ENCODE measurements at places on chromosomes 1 and 21.

- no peak for DNase-seq
Measured at GRCh38 chr1:244403431-244403830, 48.3 kb downstream of the ADSS2 start.

GRCh38 chr1:152667648-152668047 is 4.5 kb downstream of the LCE2D start:
- DNase-seq = no peak

DNA sequence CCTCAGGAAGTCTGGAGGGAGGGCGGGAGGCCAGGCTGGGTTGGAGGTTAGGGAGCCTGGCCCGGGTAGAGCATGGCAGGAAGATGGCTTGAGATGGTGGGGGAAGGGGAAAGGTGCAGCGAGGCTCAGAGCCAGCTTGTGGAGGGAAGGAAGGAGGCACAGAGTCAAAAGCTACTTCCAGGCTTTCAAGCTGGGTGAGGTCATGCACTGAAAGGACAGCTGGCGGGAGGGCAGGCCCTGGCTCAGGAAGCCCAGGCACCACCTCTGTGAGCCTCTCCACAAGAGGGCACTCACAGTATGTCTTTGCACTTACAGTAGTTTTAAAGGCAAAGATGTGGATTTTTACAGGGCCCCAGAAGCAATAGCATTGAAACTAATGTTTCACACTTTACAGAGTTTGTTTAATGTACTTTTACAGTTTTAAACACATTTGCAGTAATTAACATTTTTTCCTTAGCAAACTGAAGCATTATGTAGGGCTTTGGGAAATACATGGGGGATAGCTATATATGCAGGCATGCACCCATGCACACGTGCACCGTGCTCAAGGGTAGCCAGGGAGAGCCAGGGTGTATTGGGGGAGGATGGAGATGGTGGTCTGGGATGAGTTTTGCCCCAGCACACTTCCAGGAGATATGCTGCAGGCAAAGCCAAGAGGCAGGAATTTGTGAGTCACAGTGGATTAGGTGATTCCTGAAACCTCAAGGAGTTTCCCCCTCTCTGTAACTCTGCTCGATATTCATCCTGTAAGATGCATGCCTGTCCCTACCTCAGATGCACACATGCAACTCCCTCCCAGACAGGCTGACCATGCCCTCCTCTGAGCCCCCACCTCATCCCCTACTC is 6.1 kb upstream of the ADAM15 start:
- DNase-seq = peak; percentile 73

- DNase-seq = no peak
Measured at GRCh38 chr1:5884110-5884509, 108.1 kb downstream of the NPHP4 start.

GRCh38 chr21:44995343-44995941 is 55.6 kb downstream of the SLX9 start:
- no peak for DNase-seq

DNA sequence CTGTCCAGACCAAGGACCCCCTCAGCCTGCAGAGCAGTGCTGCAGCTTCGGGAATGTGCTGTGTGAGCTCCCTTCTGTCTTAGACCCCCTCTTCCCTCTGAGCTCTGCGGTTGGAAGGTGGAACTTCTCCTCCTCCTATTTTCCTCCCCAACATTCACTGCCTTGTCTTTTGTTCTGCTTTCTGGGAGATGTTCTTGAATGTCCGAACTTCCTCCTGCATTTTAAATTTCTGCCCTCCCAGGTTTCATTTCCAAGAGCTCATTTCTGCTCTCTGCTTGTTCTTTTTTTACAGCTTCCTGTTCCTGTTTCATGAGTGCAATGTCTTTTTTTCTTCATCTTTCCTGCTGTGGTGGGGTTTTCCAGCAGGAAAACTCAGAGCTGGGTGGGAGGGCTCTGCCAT is 29.3 kb downstream of the RRP1 start:
- no peak for DNase-seq

DNA sequence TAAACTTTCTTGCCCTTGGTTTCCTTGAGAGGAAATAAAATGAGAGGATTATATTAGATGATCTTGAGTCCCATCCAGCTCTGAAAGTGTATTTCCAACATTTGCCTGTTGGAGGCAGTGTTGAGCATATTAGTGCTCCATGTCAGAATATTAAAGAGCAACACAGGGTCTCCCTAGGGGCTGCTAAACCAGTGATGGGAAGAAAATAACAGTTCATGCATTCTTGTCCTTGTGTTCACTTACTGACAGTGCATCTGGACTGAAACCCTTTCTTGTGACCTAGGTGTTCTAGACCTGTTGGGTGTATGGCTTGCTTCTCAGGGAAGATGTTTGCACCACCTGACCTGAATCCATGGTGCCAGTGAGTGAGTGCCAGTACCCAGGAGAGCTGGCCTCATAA is 124.7 kb upstream of the KIAA0040 start:
- peak; percentile 48 for DNase-seq

DNA sequence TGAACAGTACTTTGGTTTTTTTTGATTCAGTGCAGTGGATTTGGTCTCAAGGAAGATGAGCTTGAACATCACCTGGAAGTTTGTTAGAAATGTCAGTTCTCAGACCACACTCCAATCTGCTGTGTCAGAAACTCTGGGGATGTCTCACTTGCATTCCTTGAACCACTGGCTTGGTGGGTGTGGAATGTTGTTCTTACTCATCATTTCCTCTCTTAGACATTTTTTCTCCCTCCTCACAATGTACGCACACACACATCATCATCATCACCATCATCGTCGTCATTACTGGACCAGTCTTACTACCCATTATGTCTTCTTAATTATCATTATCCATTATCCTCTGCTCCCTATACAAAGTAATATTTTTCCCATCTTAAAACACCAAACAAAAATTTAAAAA is 91.9 kb upstream of the KCNK2 start:
- no peak for DNase-seq

- no peak for DNase-seq
Measured at GRCh38 chr1:213989002-213989855, 1.5 kb downstream of the PROX1 start.

- no peak for DNase-seq
Measured at GRCh38 chr1:107432108-107432507, 291.3 kb downstream of the NTNG1 start.

GRCh38 chr1:47944561-47944960 is 52.6 kb downstream of the TRABD2B start:
- no peak for DNase-seq

DNA sequence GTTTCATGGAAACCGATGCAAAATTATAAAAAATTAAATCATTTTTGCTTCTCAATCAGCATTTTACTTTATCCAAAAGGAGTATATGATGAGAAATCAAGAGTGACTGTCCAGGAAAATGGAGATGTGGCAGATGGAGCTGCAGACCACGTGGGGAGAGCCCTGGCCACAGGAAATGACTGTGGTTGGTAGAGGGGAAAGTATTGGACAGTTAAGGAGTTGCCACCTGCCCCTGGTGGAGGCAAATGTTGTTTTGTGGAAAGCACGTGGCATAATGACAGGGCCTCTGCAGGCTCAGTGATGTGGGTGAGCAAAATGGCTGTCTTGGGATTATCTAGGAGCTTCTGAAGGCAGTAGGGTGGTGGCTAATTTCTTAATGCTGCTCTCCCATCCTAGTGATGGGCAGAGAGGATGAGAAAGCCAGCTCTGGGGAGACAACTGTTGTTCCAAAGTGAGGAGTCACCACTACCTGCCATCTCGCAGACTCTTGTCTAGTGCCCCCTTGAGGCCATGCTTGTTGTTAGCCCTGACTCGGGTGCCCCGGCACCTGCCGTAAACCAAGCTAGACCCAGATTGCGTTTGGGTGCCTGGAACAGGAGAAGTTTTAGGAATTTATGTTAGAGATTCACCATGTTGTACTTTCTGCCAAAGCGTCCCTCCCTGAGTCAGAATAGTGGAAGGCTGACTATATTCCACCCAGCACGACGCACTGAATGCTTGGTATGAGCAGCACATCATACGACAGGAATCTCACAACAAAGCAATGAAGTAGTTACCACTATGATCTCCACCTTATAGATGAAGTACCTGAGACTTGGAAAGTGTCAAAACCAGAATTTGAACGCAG is 144.0 kb downstream of the ROR1 start:
- DNase-seq = no peak

DNA sequence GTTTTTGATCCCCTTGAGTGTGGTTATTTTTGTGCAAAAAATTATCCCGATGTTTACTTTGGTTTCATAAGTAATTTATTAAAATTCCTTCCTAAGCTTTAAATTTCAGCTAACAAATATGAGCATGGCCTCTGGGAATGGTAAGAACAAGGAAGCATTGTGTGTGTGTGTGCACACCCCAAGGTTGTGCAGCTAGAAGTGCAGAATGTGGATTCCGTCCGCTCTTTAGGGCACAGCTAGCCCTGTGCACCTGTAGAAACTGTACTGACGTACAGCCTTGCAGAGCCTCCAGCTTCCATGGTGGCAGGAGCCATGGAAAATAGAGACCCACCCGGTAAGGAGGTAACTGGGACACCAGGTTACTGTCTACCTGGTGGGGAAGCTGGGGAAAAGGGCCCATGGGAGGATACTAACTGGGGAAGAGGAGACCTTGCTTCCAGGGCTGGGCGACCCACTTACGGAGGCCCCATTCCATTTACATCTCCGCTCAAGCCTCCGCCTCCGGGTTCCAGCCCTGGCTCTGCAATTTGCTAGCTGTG is 54.7 kb downstream of the B3GALT5 start:
- no peak for DNase-seq

DNA sequence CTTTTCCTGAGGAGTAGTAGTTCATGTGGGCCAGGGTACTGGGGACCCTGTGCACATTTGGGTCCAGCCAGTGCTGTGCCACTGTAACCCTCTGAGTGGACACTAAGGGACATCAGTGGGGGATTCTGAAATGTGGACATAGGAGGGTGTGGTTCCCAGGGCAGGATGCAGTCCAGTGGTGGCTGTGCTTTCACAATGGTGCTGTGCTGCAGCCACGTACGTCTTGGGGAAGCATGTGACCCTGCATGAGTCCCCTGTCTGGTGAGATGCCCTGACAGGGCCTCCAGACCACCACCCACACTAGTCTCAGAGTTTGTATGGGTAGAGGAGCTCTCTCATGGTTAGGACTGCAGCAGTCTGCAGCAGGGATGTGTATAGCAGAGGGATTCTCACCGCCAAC is 37.8 kb upstream of the WNT2B start:
- DNase-seq = no peak

DNA sequence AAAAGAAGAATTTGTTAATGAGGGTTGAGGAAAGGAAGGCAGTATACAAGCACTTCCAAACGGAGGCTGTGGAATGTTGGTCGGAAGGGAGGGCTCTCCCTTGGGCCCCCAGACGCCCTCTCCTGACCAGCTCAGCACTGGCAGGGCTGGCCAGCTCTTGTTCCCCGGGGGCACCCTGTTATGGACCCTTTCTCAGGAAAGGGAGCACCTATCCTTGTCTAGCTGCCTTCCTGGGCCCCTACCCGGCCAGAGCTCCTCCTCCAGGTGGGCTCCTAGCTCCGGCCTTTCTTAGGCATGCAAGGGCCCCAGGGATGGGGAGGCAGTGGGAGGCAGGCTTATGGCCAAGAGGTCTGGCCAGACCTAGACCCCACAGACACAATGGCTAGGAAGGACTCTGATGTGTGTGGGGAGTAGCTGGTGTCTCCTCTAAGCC is 926 bp downstream of the BLACAT1 start:
- no peak for DNase-seq

DNA sequence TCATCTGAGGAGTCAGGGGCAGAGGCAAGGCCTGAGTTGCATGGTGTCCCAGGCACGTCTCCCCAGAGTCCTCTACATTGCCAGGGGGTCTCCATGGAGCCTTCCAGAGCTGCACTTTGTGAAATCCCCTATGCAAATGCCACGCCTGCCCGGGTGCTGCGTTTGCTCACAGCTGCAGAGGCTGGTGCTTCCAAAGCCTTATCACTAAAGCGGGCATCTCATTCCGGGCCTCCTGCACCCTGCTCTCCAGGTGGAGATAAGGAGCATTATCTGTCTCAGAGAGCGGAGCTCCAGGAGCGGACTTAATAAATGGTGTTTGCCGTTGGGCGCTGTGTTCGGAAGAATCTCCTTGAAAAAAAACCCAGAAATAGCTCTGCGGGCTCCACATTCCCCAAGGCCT is 25.9 kb upstream of the ACTL8 start:
- no peak for DNase-seq

GRCh38 chr1:32801096-32801715 is 16.0 kb downstream of the YARS1 start:
- no peak for DNase-seq

- DNase-seq = no peak
Measured at GRCh38 chr1:222043444-222044292, 301.8 kb upstream of the DUSP10 start.

- peak; percentile 73 for DNase-seq
Measured at GRCh38 chr1:201999625-202000238, 10.7 kb upstream of the ELF3 start.

GRCh38 chr1:55696181-55696754 is 481.1 kb upstream of the USP24 start:
- no peak for DNase-seq

GRCh38 chr1:201444792-201445191 is 23.3 kb upstream of the TNNI1 start:
- no peak for DNase-seq

- DNase-seq = no peak
Measured at GRCh38 chr1:70143048-70143659, 62.2 kb downstream of the LRRC40 start.

DNA sequence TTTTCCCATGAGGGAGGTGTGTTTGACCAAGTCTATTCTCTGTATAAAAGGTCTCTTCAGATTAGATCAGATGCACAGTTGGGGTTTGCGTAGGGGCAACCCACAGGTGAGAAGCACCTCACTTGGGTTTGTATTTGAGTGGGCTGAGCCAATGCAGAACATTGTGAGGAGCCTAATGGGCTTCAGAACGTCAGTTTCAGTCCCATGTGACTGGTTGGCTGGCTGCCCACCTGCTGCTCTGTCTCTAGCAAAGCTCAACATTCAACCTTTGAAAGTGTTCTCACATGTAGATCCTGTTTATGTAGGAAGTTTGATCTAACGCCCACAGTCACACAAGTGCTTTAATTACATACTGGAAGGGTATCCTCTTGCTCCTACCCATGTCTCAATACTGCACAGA is 105.5 kb downstream of the FASLG start:
- DNase-seq = no peak

DNA sequence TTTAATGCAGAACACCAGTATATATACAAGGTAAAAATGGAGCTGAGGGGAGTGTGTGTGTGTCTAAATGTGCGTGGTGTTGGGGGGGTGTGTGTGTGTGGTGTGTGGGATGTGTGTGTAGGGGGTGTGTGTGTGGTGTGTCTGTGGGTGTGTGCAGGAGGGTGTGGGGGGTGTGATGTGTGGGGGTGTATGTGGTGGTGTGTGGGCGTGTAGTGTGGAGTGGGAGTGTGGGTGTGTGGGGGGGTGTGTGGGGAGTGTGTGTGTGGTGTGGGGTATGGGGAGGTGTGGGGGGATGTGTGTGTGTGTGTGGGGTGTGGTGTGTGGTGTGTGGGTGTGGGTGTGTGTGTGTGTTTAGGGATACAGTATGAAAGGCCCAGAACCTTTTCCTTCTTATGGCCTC is 202.3 kb upstream of the CACYBP start:
- DNase-seq = no peak

- DNase-seq = no peak
Measured at GRCh38 chr1:31657020-31657804, 12.5 kb upstream of the PEF1 start.
